ENCODE measurements at places on chromosomes 16 and 17. TPM values are rescaled to one million over a fixed set of nuclear protein-coding genes. Genes with fewer than 3 reads are reported as not detected.

MLKL gene
- total RNA-seq, result 20.5 TPM

MYO15A gene
- total RNA-seq, result 4.3 TPM

IL17C gene
- not detected for total RNA-seq

TM4SF5 gene
- total RNA-seq, result not detected

IGF2BP1 gene
- total RNA-seq, result 9.4 TPM

NPIPA5 gene
- not detected for total RNA-seq

Measured in umbilical cord (tissue), 2 donors.